ENCODE measurements at places on chromosomes 11 and 22.

DNA sequence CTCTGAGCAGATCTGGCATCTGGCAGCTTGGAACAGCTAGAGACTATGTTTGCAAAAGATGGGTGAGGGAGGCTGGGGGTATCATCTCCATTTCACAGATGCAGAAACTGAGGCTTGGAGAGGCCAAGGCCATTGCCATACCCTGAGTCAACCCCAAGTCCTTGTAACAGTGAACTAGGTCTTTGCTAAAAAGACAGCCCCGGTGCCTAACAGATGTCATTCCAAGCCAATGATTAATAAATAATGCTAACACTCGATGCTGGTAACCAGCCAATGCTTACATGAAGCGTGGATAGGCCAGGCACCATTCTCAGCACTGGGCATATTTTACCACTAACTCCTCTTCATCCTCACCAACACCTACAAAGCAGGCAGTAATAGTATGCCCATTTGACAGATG is 164.0 kb downstream of the MN1 start:
- H3K4me1 ChIP-seq = no peaks in the 10 kb centered on the region
- no peaks in the 10 kb centered on the region for H3K36me3 ChIP-seq
- H3K27ac ChIP-seq = no peak overlapping the region
- DNase-seq = no peak

DNA sequence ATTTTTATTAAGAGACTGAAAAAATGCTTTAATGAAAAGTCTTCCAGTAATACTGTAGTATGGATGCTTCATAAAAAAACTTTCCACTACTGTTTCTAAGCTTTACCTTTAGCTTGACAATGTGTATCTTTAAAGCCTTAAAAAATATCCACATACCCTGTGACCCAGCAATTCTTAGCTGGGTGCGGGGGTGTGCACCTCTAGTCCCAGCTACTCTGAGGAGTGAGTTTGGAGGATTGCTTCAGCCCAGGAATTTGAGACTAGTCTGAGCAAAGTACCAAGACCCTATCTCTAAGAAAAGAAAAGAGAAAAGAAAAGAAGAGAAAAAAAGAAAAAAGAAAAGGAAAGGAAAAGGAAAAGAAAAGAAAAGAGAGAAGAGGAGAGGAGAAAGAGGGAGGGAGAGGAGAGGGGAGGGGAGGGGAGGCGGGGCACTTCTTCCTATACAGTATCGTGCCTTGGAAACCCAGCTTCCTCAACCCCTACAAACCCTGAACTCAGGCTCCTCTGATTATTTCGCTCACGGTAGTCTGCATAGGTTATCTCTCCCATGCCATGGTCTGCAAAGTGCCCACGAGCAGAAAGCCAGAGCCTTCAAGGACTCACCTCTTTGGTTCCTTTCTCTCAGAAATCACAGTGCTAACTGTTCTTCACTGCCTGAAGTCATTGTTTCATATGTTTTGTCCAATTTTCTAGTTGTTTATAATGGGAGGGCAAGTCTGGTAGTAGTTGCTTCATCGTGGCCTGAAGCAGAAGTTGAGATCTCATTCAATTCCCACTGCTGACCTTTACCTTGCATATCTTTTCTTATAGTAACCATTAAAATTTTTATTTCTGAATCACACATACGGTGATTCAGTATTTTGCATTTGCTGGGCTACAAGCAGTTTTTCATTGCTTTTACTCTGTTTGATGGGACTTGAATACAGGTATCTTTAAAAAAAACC is 82.2 kb downstream of the FAM83F start:
- no peak for DNase-seq
- H3K4me3 ChIP-seq = peak overlapping the region; percentile 74
- peaks cover 39% of the 10 kb centered on the region for H3K4me1 ChIP-seq

GRCh38 chr11:59186130-59186594 is 14.2 kb downstream of the DTX4 start:
- peaks cover 3% of the 10 kb centered on the region for H3K4me1 ChIP-seq
- no peak overlapping the region for H3K27ac ChIP-seq
- peaks cover 3% of the 10 kb centered on the region for H3K36me3 ChIP-seq

DNA sequence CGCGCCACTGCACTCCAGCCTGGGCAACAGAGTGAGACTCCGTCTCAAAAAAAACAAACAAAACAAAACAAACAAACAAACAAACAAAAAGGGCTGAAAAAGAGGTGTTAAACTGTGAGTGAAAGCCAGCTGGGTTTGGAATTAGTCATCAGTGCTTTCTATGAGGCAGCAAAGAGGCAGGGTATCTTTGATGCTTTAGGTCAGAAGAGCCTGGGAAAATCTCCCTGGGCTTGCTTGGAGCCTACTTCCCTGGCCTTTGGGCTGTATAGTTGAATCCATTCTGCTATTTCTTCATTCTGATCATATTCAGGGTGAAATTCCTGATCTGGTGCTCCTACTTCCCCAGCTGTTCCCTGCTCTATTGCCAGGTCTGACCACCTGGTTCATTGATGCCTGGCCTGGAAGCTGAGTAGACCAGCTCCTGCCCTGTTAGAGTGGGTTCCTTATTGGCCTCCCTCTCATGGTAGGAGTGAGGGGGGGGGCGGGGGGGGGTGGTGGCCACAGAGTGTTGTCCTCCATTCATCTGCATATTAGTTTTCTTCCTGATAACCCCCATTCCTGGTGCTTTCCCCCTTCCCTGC is 65.6 kb downstream of the INSC start:
- H3K27ac ChIP-seq = no peak overlapping the region
- no peak for DNase-seq
- H3K27me3 ChIP-seq = no peaks in the 10 kb centered on the region
- H3K4me3 ChIP-seq = no peak overlapping the region

GRCh38 chr22:25051073-25051472 is 98.6 kb downstream of the KIAA1671 start:
- H3K36me3 ChIP-seq = no peaks in the 10 kb centered on the region
- H3K27me3 ChIP-seq = peaks cover 3% of the 10 kb centered on the region
- no peak overlapping the region for H3K4me3 ChIP-seq
- DNase-seq = no peak

DNA sequence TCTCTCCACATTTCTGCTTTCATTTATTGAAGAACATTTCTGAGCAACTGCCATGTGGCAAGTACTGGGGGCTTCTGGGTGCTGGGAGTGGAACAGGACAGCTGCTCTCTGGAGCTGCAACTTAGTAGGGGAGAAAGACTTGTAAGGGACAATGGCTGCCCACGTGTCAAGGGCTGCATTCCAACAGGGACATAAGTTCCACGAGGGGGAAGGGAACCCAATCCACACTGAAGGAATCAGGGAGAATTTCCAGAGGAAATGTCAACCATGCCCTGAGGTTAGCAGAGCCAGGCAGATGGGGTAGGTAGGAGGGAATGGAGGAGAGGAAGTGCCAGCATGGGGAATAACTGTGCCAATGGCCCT is 1.7 kb downstream of the MAPK8IP2 start:
- H3K36me3 ChIP-seq = peaks cover 7% of the 10 kb centered on the region
- DNase-seq = no peak
- no peak overlapping the region for H3K27ac ChIP-seq
